IMR-90 (cell line): ENCODE measurements at places on chromosomes 2 and 18.

DNA sequence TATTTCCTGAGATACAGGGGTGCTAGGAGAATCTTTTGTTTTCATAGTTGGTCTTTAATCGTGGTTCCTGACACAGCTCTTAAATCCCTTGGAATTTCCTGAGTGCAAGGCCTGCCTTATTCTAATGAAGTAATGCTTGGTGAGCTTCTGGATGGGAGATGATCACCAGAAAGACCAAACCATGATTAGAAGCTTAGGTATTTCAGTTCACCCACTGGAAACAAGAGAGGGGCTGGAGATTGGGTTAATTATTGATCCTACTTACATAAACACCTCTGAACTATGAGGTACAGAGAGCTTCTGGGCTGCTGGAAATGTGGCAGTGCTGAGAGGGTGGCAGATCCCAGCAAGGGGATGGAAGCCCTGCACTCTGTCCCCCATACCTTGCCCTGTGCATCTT is 406.8 kb downstream of the THSD7B start:
- no peaks in the 10 kb centered on the region for H3K27me3 ChIP-seq
- DNase-seq = no peak
- H3K4me1 ChIP-seq = no peaks in the 10 kb centered on the region
- no peaks in the 10 kb centered on the region for H3K36me3 ChIP-seq

DNA sequence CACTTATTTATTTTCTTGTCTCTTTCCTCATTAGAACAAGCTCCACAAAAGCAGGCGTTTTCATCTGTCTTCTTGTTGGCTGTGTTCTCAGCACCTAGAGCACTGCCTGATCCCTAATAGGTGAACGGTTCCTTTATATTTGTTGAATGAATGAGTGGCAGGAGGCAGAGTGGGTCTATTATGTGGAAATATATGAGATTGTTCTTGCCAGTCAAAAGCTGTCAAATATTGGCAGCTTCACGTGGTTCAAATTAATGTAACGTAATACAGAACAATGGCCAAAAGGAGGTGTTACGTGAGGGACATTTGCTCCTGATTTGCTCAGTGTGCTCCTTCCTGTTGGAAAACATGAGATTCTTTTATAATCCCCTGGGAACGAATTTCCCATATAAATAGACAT is 8.5 kb upstream of the ARHGAP25 start:
- peaks cover 10% of the 10 kb centered on the region for H3K4me1 ChIP-seq
- no peak overlapping the region for H3K4me3 ChIP-seq
- no peaks in the 10 kb centered on the region for H3K36me3 ChIP-seq
- no peak for DNase-seq
- no peaks in the 10 kb centered on the region for H3K27me3 ChIP-seq

- H3K27ac ChIP-seq = no peak overlapping the region
- no peaks in the 10 kb centered on the region for H3K4me1 ChIP-seq
- no peaks in the 10 kb centered on the region; the same call in 1 of the 2 replicates for H3K27me3 ChIP-seq
- H3K36me3 ChIP-seq = peaks cover 1% of the 10 kb centered on the region; the same call in 1 of the 2 replicates
- H3K4me3 ChIP-seq = no peak overlapping the region
Measured at GRCh38 chr18:79805211-79805887, 7.6 kb downstream of the KCNG2 start.

- H3K27ac ChIP-seq = no peak overlapping the region
- no peaks in the 10 kb centered on the region for H3K4me1 ChIP-seq
- no peaks in the 10 kb centered on the region for H3K36me3 ChIP-seq
- H3K27me3 ChIP-seq = peaks cover 2% of the 10 kb centered on the region; the same call in 1 of the 2 replicates
Measured at GRCh38 chr2:70525032-70525431, 28.6 kb downstream of the TGFA start.

DNA sequence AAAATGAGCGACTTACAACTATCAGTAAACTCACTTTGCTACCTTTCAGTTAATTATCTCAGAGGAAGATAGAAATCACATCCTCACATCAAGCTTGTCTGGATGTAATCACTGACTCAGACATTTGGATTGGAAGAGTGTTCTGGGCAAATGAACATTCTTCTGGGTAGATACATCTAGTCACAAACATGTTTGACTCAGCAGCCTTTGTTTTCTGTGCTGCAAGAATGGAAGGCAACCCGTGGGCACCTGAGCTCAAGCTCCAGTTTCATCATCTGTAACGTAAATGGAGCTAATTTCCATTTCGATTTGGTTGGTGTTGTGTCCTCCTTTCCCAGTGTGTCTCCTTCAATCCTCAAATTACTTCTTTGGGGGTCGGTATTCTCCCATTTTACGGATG is 58.5 kb downstream of the ACAA2 start:
- H3K27me3 ChIP-seq = peaks cover 22% of the 10 kb centered on the region
- H3K4me3 ChIP-seq = no peak overlapping the region
- H3K27ac ChIP-seq = no peak overlapping the region
- H3K4me1 ChIP-seq = no peaks in the 10 kb centered on the region
- no peaks in the 10 kb centered on the region for H3K36me3 ChIP-seq

- peak overlapping the region; percentile 77 for H3K4me3 ChIP-seq
- peaks cover 9% of the 10 kb centered on the region; the same call in 1 of the 2 replicates for H3K4me1 ChIP-seq
- H3K36me3 ChIP-seq = no peaks in the 10 kb centered on the region
- DNase-seq = peak; percentile 78
Measured at GRCh38 chr2:62456721-62457539, 49.1 kb downstream of the TMEM17 start.
